Activated T-helper 1 cell treated with anti-CD3 and anti-CD28 coated beads, Interleukin-12 subunit alpha, Interleukin-12 subunit beta, Interleukin-2, Interleukin-4 antibody, amounts not matched to agents 30 ng/mL and 10 ng/mL and 1 ng/mL, durations not matched to agents 14 hours and 24 hours and 36 hours (primary cell): ENCODE measurements at places on chromosomes 5 and 9. TPM values are rescaled to one million over a fixed set of nuclear protein-coding genes. Genes with fewer than 3 reads are reported as not detected.
A peak's percentile ranks its signal among the peaks of the same experiment; 100 is the strongest.

GRCh38 chr5:176693477-176693851 lies 46.2 kb downstream of the TSPAN17 start:
- no peaks in the 10 kb centered on the region for H3K4me1 ChIP-seq
- no peak for DNase-seq
- peaks cover 30% of the 10 kb centered on the region for H3K27me3 ChIP-seq
- H3K27ac ChIP-seq: no peak overlapping the region

- DNase-seq: no peak
- no peaks in the 10 kb centered on the region for H3K27me3 ChIP-seq
- H3K4me1 ChIP-seq: no peaks in the 10 kb centered on the region
- no peak overlapping the region for H3K4me3 ChIP-seq
- no peak overlapping the region for H3K27ac ChIP-seq
These were observed 1279.5 kb downstream of the CDH12 start for GRCh38 chr5:21573416-21574314.

- no peaks in the 10 kb centered on the region for H3K4me1 ChIP-seq
- H3K27ac ChIP-seq: no peak overlapping the region
- no peaks in the 10 kb centered on the region for H3K27me3 ChIP-seq
- no peak for DNase-seq
- H3K4me3 ChIP-seq: no peak overlapping the region
These were observed 77.6 kb downstream of the SMIM15 start for GRCh38 chr5:61084658-61085057.

DNA sequence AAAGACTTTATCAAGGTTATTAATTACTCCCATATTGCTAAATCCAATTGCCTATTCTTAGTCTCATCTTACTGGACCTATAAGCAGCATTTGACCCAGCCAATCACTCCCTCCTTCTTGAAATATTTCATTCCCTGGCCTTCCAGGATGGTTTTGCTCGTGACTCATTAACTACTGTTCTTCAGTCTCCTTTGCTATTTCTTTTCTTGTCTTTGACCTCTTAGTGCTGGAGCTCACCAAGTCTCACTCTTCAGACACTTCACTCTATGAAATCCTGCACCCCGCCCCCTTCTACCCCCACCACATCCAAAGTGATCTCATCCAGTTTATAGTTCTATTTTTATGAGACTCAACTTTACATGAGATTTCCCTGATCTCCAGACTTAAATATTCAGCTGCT lies 803.1 kb upstream of the WWC1 start:
- no peak for DNase-seq
- no peaks in the 10 kb centered on the region for H3K27me3 ChIP-seq
- no peaks in the 10 kb centered on the region for H3K4me1 ChIP-seq
- no peaks in the 10 kb centered on the region for H3K36me3 ChIP-seq
- H3K27ac ChIP-seq: no peak overlapping the region

AQP3 gene
- total RNA-seq: 3.4 and 6.1 TPM in 2 replicates

DNA sequence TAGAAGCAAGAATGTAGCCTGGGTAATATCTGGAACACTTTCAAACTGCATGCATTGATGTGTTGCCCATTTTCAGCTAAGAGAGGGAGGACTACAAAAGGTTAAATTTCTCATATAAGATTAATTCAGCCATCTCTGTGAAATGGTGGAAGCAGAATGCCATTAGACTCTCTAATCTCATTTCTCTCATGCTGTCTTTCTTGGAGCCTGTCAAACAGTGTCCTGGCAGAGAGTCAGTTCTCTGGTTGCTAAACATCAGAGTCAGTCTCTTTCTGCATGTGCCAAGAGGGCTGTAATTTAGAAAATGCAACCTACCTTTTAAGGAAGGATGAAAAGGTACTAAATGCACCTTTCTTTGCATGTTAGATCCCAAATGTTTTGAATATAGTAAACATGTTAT lies 910 bp upstream of the GARNL3 start:
- peaks cover 30% of the 10 kb centered on the region for H3K27me3 ChIP-seq
- H3K27ac ChIP-seq: no peak overlapping the region
- H3K4me1 ChIP-seq: no peaks in the 10 kb centered on the region
- no peak overlapping the region for H3K4me3 ChIP-seq

CACNA1B gene
- total RNA-seq: not detected in 2 replicates

GRCh38 chr5:105877592-105877991 lies 1793.1 kb downstream of the EFNA5 start:
- H3K36me3 ChIP-seq: no peaks in the 10 kb centered on the region
- no peak for DNase-seq
- no peaks in the 10 kb centered on the region for H3K27me3 ChIP-seq

GRCh38 chr9:19404283-19405075 lies 4.3 kb upstream of the ACER2 start:
- peaks cover 9% of the 10 kb centered on the region for H3K27me3 ChIP-seq
- H3K27ac ChIP-seq: no peak overlapping the region
- H3K36me3 ChIP-seq: peaks cover 1% of the 10 kb centered on the region
- H3K4me1 ChIP-seq: peaks cover 11% of the 10 kb centered on the region
- no peak for DNase-seq

DNA sequence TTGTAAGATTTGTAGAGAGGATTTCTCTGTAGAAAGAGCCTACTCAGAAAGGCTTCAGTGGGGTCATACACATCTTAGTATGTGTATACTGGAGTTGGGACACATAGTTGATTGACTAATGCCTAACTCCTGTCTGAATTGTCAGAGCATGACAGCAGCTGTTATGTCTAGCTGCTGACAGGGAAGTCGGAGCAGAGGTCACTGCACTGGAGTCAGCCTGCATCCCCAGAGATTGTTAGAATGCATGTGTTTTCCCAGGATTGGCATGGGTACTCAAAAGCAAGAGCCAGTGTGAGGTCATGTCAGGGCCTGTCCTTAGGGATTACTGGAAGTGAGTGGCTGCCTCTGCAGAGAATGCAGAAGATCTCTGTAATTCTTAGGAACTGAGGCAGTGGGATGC lies 82.7 kb downstream of the ITGA1 start:
- no peak overlapping the region for H3K27ac ChIP-seq
- H3K27me3 ChIP-seq: peaks cover 3% of the 10 kb centered on the region
- H3K4me1 ChIP-seq: no peaks in the 10 kb centered on the region
- no peak overlapping the region for H3K4me3 ChIP-seq
- H3K36me3 ChIP-seq: no peaks in the 10 kb centered on the region
- DNase-seq: no peak

DNA sequence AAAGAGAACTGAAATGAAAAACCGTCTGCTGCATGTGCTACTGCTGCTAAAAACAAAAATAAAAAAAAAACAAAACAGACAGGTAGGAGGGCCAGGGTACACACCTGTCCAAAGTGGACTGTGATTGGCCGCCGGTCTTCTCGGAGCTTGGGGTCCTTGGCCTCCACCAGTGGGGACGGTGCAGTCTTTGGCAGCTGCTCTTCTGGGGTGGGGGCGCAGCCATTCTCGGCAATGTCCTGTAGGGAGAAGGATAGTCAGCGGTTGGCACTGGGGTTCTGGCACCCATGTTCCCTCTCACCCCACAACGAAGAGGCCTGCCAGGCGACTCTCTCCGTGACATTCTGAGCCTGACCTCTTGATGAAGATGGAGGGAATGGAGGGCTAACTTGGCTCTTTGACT lies 84.3 kb downstream of the CRB2 start:
- no peak for DNase-seq
- H3K4me1 ChIP-seq: no peaks in the 10 kb centered on the region
- no peaks in the 10 kb centered on the region for H3K27me3 ChIP-seq
- no peak overlapping the region for H3K27ac ChIP-seq
- no peak overlapping the region for H3K4me3 ChIP-seq

IFNA13 gene
- total RNA-seq: not detected in 2 replicates

SH2D3C gene
- 30.0 and 30.4 TPM in 2 replicates for total RNA-seq

- H3K4me3 ChIP-seq: no peak overlapping the region
- no peaks in the 10 kb centered on the region for H3K4me1 ChIP-seq
- H3K36me3 ChIP-seq: no peaks in the 10 kb centered on the region
These were observed 152.2 kb downstream of the FGF18 start for GRCh38 chr5:171571663-171572062.

QRFP gene
- total RNA-seq: not detected in 2 replicates

DNA sequence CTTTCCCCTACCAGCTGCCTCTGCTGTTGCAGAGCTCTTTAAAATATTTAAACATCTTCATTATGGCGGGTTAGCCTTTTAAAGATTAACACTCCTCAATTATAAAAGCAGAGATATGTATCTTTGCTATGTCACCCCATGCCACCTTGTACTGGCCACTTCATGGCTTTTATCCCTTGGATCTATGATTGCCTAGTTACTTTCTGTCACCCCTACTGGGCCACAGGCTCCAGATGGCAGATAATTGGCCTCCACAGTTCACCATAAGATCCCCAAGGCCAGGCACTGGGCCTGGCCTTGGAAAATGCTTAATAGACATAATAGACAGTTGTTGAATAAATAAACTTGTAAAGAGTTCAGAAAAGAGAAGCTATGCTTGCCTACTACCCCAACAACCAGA lies 142.0 kb upstream of the SHB start:
- H3K4me3 ChIP-seq: no peak overlapping the region
- no peaks in the 10 kb centered on the region for H3K4me1 ChIP-seq
- H3K27me3 ChIP-seq: peaks cover 5% of the 10 kb centered on the region
- no peaks in the 10 kb centered on the region for H3K36me3 ChIP-seq
- no peak for DNase-seq
- no peak overlapping the region for H3K27ac ChIP-seq

CARTPT gene
- not detected in 2 replicates for total RNA-seq

AK8 gene
- total RNA-seq: not detected in 2 replicates

DNA sequence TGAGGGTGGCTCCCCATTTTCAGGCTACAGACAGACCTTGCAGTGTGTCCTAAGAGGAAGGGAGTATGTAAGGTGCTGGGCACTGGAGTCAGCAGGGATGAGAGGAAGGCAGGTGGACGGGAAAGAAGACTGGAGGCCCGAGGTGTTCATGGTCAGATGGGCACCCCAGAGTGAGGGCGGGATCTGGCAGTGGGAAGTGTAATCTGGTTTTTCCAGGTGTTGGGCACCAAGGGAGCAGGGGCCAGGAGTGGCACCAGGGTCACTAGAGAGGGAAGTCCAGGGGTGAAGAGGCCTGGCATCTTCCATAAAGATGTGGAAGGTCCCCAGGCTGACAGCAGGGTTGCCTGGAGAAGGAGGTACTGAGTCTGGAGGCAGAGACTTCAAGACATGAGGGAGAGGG lies 29.7 kb downstream of the PITX1 start:
- no peaks in the 10 kb centered on the region for H3K4me1 ChIP-seq
- H3K36me3 ChIP-seq: peaks cover 2% of the 10 kb centered on the region
- peaks cover 10% of the 10 kb centered on the region for H3K27me3 ChIP-seq
- no peak overlapping the region for H3K27ac ChIP-seq

DNA sequence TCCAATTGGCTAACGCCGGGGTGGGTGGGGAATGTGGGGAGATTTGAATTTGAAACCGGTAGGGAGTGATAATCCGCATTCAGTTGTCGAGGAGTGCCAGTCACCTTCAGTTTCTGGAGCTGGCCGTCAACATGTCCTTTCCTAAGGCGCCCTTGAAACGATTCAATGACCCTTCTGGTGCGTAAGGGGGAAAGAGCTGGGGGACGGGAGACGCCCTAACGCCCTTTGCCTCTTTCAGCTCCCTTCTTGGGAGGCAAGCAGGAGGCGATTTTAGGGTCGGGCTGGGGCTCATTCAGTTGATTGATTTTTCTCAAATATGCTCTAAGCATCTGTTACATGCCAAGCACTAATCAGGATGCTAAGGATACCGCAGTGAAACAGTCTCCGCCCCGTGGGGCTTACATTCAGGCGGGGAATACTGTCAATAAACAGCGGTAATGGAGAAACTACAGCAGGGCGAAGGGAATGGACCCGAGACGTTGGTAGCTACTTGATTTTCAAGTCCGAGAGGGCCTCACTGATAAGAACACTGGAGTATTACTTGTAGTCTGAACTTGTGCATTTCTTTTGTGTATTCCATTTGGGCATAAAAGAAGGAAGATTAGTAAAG lies at the start of gene HMMR:
HMMR (plus strand) TSS at position 71 of the 610 bp plus-strand sequence; CDS start at position 132, 61 bp downstream.
- H3K27ac ChIP-seq: peak within 1 kb of the TSS; percentile 97
- no peaks in the 10 kb centered on the region for H3K27me3 ChIP-seq
- H3K4me1 ChIP-seq: peaks cover 46% of the 10 kb centered on the region
- H3K36me3 ChIP-seq: peaks cover 21% of the 10 kb centered on the region
- peak within 1 kb of the TSS; percentile 96 for H3K4me3 ChIP-seq

DNA sequence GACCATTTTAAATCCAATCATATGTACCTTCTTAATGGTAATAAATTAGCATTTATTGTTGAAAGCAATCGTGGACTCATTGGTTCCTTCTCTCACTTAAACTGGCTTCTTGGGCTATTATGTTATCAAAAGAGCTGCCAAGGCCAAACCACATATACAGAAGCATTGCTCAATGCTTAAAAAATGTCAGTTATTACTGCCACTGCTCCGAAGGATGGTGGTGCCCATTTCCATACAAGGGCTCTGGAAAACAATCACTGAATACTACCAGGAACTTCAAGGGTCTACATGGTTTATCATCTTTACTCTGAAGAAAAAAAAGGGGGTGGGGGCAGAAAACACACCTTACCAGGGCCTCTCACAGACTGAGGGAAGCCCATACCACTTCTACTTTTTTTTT lies 104.3 kb downstream of the GNAQ start:
- no peak overlapping the region for H3K4me3 ChIP-seq
- H3K4me1 ChIP-seq: peaks cover 27% of the 10 kb centered on the region
- no peaks in the 10 kb centered on the region for H3K27me3 ChIP-seq
- H3K27ac ChIP-seq: no peak overlapping the region
- H3K36me3 ChIP-seq: peaks cover 9% of the 10 kb centered on the region

DNA sequence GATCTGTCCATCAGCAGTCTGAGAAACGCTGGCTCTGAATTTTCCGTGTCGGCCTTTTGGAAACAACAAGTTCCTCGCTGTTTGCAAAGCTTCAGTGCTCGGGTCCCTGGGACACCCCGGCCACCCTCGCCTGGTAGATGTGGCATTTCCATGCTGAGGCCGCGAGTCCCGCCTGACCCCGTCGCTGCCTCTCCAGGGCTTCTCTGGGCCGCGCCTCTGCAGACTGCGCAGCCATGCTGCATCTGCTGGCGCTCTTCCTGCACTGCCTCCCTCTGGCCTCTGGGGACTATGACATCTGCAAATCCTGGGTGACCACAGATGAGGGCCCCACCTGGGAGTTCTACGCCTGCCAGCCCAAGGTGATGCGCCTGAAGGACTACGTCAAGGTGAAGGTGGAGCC lies 4.7 kb downstream of the NTNG2 start:
- H3K4me1 ChIP-seq: peaks cover 10% of the 10 kb centered on the region
- no peak overlapping the region for H3K4me3 ChIP-seq
- peaks cover 6% of the 10 kb centered on the region for H3K36me3 ChIP-seq
- H3K27me3 ChIP-seq: peaks cover 38% of the 10 kb centered on the region
- no peak overlapping the region for H3K27ac ChIP-seq

SMAD5 gene
- 17.9 TPM in 2 replicates for total RNA-seq

GBGT1 gene
- 8.6 and 9.4 TPM in 2 replicates for total RNA-seq

ELAVL2 gene
- not detected in 2 replicates for total RNA-seq

DNA sequence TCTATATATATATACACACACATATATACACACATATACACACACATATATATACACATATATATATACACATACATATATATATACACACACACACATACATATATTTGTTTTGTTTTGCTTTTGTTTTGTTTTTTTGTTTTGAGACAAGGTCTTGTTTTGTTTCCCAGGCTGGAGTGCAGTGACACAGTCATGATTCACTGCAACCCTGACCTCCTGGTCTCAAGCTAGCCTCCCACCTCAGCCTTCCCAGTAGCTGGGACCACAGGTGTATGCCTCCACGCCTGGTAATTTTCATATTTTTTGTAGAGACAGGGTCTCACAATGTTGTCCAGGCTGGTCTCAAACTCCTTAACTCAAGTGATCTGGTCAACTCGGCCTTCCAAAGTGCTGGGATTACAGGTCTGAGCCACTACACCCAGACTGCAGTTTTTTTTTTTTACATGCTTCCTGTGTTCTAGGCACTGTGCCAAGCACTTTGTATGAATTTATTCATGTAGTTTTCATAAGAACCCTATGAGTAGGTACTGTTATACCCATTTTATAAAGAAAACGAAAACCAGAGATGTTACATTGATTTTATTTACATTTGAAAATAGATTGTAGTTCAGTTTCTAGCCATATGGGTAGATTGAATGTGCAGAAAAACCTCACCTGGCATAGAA lies 120.7 kb downstream of the PBX3 start:
- no peak overlapping the region for H3K27ac ChIP-seq
- no peak for DNase-seq
- no peaks in the 10 kb centered on the region for H3K36me3 ChIP-seq
- no peak overlapping the region for H3K4me3 ChIP-seq
